Fibroblast of the conjunctiva (primary cell): ENCODE measurements at places on chromosomes 5 and 9.

DNA sequence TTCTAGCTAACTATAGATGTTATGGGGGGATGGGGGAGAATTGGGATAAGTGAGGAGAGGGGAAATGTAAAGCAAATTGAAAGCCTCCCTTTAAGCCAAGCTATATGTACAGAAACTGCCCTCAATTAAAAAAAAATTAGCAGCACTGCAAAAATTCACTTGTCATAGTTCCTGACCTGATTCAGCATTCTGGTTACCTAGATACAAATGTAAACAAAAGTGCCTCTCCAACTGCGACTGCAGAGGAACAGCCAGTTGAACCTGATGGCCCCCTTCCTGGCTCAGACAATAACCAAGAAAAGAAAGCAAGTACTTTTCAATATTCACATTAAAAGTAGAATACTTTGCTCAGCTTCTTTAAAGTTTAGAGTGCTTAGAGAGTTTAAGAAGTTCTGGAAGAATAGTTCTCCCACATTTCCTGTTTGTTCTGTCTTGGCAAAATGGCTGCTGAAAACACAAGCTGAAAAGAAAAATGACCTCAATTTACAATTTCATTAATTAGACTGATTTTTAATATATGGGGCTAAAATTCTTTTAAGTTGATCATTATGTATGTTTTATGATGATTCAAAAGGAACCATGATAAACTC, 1.5 kb downstream of the FAM81B start:
- DNase-seq = no peak

- DNase-seq = peak; percentile 30
Observed at GRCh38 chr9:116550696-116551436, 136.2 kb upstream of the TRIM32 start.

- no peak for DNase-seq
Observed at GRCh38 chr5:72456391-72457074, 50.7 kb downstream of the ZNF366 start.

GRCh38 chr5:61734001-61734400, 401.9 kb downstream of the ZSWIM6 start:
- no peak for DNase-seq

DNA sequence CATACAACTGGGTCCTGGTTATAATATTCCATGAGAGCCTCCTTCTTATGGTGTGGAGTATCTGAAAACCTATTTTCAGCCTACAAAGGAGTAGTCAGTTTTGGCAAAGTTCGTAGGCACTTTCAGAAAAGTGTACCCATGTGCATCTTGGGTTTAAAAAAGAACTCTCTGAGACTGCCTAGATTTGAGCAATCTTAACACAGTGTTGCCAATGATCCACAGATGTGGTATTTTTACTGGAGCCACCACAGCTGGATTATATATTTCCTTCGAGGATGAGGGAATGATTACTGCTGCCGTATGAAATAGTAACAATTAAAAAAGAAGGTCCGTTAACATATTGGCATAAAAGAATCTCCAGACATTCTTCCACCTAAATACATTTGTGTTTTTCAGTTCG, 1.1 kb downstream of the PALM2AKAP2 start:
- no peak for DNase-seq

- no peak for DNase-seq
Observed at GRCh38 chr9:112078432-112078831, 96.7 kb downstream of the SUSD1 start.

DNA sequence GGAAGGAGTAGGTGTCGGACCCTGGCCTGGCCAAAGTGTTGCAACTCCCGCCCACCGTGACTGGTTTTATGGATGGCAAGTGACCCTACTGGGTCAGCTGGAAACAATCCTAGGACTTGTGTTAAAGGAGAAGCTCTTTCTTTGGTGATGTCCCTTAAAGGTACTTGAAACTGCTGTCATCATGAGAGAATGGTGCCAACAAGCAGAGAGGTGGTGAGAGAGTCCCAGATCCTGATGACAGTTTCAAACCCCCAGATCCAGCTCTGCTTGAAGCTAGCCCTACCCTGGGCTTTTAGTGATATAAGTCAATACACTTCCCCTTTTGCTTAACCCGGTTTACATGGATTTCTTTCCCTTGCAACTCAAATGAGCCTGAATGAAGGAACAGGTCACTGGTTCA, 72.5 kb upstream of the UBTD2 start:
- no peak for DNase-seq

- DNase-seq = no peak
Observed at GRCh38 chr9:78753039-78753438, 456.1 kb downstream of the PSAT1 start.

DNA sequence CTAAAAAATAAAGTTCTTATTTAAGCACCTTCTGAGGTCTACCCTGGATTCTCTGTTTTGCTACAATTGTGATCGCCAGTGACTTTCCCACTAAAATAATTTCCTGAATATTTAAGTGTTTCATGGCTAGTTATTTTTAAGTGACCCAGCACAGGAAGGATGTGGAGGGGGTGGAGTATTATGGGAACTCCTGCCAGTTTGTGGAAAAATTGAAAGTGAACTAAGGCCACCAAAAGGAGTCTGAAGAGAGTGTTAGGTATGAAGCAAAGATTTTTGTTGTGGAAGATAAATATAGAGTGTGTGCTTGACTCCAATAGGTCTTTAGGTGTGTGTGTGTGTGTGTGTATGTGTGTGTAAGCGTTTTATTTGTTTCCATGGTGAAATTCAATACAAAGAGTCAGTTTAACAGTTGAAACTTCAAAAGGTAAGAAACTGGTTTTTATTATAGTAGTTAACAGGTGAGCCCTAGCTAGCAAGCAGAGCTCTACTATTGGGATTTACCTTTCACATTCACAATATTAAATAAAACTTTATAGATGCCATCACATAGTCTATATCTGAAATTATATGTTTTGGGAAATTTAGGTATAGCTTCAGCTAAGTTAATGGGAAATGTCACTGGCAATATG, 25.6 kb downstream of the RASGRF2 start:
- DNase-seq = no peak

DNA sequence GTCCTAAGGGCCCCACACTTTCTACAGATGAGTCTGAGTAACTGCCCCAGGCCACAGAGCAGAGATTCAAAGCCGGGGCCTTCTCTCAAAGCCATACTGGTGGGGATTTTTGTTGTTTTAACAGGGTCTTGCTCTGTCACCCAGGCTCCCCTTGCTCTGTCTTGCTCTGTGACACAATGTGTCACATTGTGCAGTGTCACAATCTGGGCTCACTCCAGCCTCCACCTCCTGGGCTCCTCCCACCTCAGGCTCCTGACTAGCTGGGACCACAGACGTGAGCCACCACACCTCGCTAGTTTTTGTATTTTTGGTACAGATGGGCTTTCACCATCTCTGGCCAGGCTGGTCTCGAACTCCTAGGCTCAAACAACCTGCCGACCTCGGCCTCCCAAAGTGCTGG, 8.6 kb downstream of the AGPAT2 start:
- no peak for DNase-seq

DNA sequence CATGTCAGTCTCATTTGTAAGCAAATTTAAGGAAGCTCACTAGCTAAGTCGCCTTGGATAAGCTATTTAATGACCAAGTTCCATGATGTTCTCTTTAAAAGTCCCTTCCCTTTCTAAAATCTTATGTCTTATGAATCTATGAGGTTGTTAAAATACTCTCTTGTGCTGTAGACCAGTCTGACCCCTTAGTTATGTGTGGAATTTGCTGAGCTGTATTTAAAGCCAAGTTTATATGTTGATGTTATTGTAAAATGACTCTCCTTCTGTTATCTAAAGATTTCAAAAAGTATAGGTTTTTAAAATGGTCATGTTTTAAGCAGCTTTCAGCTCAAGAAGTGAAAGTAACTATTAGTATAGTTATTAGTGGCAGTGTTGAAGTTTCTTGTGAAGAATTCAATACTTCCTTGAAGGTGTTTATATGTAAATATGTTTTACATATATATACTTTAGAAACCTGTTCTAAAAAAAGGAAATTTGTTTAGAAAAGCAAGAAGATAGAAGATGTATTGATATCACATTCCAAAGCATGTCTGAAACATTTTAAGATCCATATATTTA, 92.2 kb downstream of the CDC42SE2 start:
- DNase-seq = no peak

DNA sequence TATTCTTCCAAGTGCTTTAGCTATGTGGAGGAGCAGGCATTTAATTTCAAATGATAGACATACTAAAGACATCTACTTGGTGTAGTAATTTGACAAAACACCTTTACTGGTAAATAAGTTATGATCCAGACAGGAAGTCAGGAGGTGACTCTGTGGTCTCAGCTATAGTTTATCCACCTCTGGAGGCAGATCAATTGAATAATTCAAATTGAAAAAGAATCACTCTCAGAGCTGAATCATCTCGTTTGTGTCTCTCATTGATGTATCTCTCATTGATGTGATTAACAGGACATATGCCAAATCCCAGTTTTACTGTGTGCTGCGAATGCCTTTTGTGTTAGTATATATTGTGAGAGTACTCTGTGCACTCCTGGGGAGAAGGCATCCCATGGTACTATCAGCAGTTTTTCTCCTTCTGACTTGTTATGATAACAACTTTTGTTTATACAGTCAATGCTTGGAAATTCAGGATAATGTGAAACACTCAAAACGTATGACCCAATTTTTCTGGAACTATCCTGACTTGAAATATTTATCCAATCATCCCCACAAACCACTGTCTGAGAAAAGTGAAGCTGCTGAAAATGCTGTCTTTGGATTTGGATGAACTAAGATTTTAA, 48.5 kb upstream of the DAB2 start:
- no peak for DNase-seq

DNA sequence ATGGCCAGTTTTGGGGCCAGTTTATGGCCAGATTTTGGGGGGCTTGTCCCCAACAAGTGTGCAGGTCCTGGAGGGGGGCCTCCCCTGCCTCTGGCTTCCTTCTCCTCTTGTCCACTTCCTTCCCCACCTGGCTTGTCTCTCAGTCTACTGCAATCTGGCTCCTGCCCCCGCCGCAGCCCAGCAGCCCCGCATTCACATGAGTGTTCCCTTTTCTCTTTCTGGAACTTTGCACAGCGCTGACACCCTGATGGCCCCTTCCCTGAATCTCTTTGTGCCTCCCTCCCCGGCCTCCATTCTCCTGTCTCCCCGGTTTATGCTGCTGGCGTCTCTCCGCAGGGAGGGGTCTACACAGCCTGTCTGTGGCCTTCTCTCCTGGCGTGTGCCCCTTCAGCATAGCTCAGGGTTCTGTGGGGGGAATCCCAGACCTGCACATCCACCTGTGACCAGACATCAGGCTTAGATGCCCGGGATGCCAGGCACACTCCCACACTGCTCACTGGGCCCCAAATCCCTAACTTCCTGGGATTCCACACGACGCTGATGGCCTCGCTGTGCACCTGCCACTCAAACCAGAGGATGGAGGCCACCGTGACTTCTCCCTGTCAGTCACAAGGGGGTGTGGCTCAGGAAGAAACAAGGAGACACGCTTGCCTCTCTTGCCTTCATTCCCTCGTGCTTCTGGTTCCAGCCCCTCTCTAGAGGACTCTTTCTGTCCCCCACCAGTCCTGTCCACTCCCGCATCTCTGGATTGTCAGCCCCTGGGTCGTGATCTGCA, 17.5 kb downstream of the TRIP13 start:
- no peak for DNase-seq

- no peak for DNase-seq
Observed at GRCh38 chr5:112253478-112254250, 165.4 kb downstream of the EPB41L4A start.
